GM12891 (cell line): ENCODE measurements at places on chromosomes 7 and 10.

DNA sequence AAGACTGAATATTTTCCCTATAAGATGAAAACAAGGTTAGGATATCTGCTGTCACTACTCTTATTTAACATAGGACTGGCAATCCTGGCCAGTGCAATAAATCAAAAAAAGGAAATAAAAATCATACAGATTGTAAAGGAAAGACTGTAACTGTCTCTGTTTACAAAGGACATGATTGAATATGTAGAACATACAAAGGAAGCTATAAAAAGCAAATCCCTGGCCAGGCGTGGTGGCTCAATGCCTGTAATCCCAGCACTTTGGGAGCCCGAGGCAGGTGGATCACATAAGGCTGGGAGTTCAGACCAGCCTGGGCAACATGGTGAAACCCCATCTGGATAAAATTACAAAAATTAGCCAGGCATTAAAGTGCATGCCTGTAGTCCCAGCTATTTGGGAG, 15.8 kb downstream of the ZNF485 start:
- no peak for DNase-seq

- no peak for DNase-seq
Measured at GRCh38 chr10:86193841-86194240, 172.8 kb downstream of the GRID1 start.

- DNase-seq: no peak
Measured at GRCh38 chr7:17774248-17774647, 166.0 kb downstream of the SNX13 start.

DNA sequence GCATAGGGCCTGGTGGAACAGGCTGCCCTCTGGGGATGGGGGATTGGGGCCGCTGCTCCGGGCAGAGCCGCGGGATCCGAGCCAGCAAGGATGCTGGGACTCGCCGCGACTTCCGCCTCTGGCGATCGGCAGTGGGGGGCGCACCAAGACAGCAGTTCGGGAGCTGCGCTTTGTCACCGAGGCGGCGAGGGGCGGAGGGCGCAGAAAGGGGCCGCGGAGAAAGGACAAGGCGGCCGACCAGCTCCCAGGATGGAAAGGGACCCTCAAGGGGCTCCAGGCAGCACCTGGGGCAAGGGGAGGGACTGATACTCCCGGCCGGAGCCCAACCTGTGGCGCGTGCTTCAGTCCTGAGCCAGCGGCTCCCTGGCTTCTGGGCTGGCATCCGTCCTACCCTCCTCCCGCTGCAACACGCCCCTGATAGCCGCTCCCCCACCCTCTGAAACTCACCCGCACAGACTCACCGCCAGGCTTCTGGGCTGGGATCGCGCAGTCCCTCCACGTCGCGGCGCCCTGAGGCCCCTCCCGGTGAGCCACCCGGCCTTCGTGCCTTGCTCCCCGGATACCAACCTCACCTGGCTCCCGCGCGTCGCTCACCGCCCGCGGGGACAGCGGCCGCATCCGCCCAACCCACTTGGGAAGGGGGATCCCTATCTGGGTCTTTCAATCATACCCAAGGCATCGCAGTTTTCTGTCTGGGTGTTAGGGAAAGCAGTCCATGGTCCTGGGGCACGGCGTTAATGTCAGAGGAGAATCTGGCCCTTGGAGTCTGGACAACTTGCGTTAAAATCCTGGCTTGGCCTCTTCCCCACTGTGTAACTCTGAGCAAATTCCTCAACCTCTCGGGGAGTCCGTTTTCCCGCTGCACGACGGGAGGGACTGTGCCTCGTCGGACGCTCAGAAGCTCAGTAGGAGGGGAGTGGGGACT, 7.0 kb upstream of the EVX1 start:
- no peak for DNase-seq

- no peak for DNase-seq
Measured at GRCh38 chr7:51158742-51159445, 157.7 kb downstream of the COBL start.

- no peak for DNase-seq
Measured at GRCh38 chr10:43114088-43114742, 24.0 kb upstream of the CSGALNACT2 start.

- no peak for DNase-seq
Measured at GRCh38 chr7:85292908-85293576, 106.2 kb upstream of the SEMA3D start.

DNA sequence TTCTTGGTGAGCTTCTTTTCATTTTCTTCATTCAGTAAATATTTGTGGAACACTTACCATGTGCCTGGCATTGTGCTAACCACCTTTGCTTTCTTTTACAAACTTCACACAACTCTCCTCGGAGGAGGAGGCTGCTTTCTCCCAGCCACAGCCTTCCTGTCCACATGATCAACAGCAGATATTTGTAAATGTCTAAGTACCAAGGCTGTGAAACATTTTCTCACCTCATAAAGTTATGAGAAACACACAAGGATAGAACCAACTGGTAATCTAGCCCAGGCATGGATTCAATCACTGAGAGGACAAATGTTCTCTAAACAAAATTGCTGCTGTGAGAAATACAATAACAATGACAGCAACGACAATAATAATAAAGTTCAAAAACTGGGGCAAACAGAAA, 3.9 kb downstream of the CTTNBP2 start:
- DNase-seq: no peak

GRCh38 chr7:95503271-95504131, 17.8 kb downstream of the ASB4 start:
- DNase-seq: no peak

DNA sequence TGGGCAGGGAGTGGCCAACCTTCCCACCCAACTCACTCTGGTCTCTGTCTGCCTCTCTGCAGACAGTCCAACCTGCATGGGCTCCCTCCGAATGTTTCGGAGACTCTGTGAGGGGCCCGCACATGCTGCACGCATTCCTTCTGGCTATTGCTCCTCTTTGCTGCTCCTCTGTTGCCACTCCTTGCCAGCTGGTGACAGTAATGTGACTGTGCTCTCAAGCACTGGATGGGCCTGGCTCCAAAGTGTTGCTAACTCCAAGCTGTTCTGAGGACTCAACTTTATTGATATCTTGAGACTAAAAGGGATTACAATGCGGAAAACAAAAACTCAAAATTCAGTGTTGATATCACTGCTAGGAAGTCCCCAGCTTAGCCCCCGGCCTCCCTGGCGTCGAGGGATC, 105.4 kb upstream of the KIF5B start:
- no peak for DNase-seq

- DNase-seq: no peak
Measured at GRCh38 chr7:149811221-149811620, 27.0 kb upstream of the ZNF862 start.

DNA sequence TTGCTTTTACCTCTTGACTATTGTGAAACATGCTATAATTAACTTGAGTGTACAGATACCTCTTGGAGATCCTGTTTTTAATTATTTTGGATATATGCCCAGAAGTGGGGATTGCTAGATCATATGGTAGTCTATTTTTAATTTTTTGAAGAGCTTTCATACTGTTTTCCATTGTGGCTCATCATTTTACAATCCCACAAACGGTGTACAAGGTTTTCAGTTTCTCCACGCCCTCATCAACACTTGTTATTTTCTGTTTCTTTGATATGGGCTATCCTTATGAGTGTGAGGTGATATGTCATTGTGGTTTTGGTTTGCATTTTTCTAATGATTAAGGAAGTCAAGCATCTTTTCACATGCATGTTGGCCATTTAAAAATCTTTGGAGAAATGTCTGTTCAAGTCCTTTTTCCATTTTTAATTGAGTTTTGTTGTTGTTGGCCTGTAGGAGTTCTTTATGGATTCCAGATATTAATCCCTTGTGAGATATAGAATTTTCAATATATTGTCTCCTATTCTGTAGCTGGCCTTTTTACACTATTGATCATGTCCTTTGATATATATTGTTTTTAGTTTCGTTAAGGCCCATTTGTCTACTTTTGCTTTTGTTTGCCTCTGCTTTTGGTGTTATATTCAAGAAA, 7.5 kb downstream of the AGK start:
- no peak for DNase-seq

- no peak for DNase-seq
Measured at GRCh38 chr7:85232068-85232467, 45.2 kb upstream of the SEMA3D start.

GRCh38 chr7:134669845-134670373, 23.3 kb downstream of the BPGM start:
- no peak for DNase-seq

GRCh38 chr7:6526997-6527378, 24.3 kb downstream of the GRID2IP start:
- DNase-seq: no peak

- no peak for DNase-seq
Measured at GRCh38 chr7:37040330-37040729, 316.0 kb upstream of the AOAH start.

- DNase-seq: no peak
Measured at GRCh38 chr10:105973902-105974301, 1190.6 kb downstream of the SORCS1 start.

DNA sequence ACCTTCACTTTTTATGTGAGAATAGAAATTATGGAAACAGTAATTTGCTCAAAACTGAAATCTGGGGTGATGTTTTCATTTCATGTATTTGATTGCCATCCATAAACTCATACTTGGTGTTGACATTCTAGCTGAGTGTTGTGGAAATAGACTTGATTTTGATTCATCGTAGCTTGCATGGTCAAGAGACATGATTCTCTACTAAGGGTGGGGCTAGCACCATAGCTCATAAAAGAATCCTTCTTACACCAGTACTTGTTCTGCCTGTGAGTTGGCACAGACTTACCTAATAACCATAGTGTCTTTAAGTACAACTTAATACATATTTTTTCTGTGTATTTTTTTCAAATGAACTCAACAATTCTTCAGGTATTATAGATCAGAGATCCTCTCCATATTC, 36.6 kb downstream of the RAB18 start:
- DNase-seq: no peak

GRCh38 chr7:1307828-1308227, 75.2 kb downstream of the UNCX start:
- no peak for DNase-seq

- no peak for DNase-seq
Measured at GRCh38 chr7:2633538-2634266, 1.9 kb downstream of the TTYH3 start.

DNA sequence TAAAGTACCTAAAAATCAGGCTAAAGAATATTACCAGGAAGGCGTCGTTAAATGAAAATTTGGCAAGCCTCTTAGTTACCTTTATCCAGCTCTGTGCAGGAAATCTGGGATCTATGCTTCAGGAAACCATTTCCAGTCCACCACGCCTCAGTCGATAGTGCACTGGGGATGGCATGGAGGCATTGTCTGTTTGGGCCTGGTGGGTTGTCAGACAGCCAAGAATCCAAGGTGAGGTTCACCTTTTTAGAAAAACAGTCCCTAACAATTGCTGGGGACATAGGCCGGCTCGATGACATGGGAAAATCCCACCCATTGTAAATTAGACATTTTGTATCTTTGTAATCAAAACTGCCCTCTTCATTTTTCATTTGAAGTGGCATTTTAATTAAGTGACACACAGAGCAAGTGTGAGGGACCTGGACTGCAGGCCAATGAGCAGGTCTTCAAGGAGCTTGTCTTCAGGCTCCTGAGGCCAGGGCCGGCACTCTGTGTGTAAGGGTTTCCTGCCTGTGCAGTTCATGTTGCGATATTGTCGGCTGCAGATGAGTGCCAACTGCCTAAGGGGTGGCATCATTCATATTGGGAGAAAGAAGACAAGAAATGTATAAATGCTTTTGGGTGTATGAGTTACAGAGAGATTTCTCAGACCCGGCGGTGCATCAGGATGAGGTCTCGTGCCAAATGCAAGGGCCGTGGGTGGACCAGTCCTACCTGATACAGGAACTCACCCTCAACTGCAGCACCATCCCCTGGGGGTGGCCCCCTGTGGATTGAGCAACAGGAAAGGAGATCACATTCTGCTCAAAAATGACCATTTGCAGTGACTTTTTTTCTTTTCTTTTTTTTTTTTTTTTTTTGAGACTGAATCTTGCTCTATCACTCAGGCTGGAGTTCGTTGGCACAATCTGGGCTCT, 80.8 kb downstream of the PTPRE start:
- DNase-seq: no peak

GRCh38 chr10:34505338-34505737, 309.8 kb downstream of the PARD3 start:
- DNase-seq: no peak

DNA sequence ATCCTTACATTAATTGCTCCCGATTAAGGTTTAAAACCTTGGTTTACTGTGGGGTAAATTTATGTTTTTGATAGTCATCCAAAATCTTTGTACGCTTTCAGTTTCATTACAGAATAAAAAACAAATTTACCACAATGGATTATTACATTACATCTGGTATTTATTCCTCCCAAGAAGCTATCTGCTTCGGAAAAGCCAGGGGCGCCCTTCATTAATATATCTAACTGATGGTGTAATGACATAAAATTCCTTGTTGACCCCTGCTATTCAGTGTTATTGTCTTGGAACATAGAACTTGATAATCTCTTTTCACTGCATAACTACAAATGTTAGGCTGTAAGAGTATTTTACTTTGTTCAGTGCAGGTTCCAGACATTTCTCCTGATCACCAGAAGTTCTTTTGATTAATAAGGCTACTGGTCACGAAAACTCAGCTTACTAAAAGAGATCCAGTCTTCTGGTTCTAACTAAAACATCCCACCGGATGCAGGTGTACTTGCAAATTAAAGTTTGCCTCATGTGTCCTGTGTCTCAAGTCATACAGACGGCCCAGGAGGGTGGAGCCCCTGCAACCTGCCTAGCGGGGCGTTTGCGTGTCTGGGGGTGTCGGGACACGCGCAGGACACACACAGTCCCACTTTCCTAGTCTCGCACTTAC, 581 bp upstream of the GLCCI1 start:
- DNase-seq: no peak

GRCh38 chr7:20194343-20194995, 22.7 kb downstream of the MACC1 start:
- no peak for DNase-seq

DNA sequence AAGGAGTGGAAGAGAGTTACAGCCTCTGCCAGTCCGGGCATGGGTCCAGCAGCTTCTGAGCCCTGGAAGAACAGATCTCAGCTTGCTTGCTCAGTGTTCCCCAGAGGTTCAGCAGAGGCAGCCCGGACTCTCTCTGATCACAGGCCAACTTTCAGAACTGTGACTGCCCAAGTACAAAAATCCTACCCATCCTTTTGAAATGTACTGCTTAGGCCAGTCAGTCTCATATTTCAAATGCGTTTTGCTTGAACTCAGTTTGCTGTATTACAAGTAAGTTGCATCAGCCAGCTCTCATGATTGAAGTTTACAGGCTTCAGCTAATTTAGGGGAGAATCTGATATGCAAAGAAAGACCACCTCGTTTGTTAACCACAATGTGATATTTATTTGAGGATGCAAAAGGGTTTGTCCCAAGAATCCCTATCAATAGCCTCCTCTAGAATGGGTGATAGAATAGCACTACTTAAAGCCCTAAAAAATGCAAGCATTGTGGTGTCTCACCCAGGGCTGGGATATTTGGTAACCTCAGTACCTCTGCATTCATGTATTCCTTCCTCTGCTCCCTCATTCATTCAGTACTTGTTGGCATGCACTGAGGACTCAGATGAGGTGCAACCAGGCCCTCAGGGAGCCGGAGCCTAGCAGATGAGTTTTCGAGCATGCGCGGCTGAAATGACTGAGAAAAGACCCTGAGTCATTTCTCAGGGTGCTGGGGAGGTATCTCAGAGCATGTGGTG, 7.0 kb downstream of the AIMP2 start:
- DNase-seq: no peak
